ENCODE measurements at places on chromosomes 13 and 19.

DNA sequence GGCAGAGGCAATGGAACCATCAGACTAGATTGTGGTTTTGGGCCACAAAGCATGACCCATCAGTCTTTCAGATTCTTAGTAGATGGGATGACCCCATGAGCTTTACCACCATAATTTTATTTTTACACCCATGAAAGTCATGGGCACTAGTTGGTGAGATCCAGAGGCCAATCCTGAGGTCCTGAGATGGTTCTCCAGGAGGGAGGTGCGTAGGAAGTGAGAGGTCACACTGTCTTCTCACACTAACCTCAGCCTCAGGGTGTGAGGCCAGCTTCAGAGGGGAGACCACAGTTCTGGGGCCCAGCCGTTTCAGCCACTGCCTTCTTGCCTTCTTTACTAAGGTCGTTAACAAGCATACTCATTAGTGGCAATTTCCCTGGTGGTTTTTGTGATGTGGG is 106.4 kb downstream of the AKAP11 start:
- no peak for DNase-seq

GRCh38 chr13:112792511-112792910 is 102.7 kb downstream of the ATP11A start:
- no peak for DNase-seq

DNA sequence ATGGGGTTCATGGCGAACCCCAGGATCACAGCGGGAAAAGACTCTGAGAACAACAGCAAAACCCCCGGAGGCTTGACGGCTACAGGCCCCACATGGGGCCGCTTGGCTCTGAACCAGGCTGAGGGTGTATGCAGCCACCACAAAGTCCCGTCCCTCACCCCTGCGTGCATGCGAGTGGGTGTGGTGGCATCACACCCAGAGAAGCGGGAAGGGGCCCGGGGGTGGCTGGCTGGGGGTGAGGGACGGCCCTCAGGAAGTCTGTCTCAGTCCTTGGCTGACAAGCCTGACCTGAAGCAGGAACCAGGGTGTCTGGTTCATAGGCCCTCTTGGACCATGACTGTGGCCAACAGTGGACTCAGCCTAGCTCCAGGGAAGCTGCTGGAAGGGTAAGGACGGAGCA is 34.2 kb downstream of the CEBPG start:
- no peak for DNase-seq

DNA sequence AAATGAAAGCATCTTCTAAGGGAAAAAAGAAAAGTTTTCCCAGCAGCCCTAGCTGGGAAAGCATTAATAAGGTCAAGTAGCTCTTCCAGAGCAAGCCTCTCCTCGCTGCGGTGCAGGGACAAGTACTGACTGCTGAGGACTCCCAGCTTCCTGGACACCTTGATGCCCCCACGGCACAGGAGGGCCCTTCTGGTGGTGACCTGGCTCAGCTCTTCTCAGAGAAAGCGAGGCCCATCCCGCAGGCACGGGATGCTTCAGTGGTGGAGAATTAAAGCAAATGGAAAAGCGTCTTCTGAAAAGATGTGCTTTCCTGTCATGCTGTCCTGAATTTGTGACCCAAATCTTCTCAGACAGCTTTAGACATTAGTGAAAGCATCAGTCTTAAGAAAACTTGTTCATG is 38.8 kb upstream of the LATS2 start:
- no peak for DNase-seq

- no peak for DNase-seq
Observed at GRCh38 chr13:52840066-52840465, 8.4 kb downstream of the PCDH8 start.

- DNase-seq: no peak
Observed at GRCh38 chr13:50589139-50589538, 254.4 kb downstream of the DLEU7 start.

GRCh38 chr13:42653679-42654078 is 79.7 kb downstream of the TNFSF11 start:
- no peak for DNase-seq

DNA sequence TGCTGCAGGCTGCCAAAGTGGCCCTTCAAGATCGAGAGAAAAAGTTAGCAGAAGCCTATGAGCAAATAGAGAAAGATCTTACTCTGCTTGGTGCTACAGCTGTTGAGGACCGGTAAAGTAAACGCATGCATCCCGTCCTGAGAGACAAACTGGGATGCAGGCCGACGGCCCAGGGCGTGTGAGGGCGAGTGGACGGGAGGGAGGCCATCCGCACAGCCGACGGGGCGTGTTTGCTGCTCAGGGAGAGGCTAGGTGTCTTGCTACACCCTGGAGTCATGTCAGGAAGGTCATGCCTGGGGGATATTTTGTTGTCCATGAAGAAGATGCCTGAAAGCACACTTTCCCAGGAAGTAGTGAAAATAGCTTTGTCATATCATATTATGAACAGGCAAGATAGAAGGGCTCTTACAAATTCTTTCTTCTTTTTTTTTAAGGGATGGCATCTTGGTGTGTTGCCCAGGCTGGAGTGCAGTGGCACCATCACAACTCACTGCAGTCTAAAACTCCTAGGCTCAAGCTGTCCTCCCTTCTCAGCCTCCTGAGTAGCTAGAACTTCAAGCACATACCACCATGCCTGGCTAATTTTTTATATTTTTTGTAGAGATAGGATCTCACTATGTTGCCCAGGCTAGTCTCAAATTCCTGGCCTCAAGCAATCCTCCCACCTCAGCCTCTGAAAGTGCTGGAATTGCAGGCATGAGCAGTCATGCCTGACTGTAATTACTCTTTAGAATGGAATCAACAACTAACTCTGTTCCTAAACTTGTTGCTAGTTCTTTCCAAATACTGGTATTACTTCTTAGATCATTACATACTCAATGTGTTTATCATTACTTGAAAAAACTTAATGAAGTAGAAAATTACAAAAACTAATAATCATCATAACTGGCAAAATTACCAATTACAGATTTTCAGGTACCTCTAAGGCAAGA is 117.6 kb upstream of the MCF2L start:
- DNase-seq: no peak

DNA sequence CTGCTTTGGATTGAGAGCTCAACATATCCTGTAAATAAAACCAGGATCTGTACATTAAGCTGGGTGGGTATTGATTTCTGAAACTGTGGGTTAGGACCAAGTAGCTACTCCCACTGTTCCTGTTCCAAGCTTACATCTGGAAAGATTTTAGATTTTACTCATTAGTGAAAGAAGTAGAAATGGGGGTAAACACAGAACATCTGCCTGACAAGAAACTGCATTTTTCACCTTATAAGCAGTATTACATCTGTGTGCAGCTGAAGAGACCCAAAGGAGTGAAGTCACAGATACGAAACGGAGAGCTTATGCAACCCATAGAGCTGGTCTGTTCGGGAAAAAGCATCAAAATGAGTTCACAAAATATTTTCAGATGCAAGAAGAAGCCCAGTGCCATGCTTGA is 235.2 kb downstream of the SLITRK5 start:
- DNase-seq: no peak

- DNase-seq: no peak
Observed at GRCh38 chr19:8607386-8607785, 3.1 kb downstream of the ADAMTS10 start.

GRCh38 chr19:40721936-40722661 is 5.2 kb downstream of the ITPKC start:
- DNase-seq: no peak

DNA sequence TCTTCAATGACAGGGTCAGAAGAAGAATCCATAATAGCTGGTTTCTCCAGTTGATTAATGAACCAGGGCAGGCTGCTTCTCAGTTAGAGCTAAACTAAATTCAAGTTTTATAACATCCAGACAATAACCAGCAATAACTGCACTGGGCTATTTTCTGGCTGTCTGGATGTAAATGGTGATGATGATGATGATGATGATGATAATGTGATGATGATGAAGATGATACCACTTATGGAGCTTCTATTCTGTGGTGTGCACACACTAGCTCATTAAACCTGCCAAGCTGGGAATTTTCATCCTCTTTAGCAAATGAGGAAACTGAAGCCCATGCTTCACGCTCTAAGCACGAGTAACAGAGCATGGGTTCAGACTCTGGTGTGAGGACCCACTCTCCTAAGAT is 132.2 kb downstream of the OXGR1 start:
- no peak for DNase-seq

DNA sequence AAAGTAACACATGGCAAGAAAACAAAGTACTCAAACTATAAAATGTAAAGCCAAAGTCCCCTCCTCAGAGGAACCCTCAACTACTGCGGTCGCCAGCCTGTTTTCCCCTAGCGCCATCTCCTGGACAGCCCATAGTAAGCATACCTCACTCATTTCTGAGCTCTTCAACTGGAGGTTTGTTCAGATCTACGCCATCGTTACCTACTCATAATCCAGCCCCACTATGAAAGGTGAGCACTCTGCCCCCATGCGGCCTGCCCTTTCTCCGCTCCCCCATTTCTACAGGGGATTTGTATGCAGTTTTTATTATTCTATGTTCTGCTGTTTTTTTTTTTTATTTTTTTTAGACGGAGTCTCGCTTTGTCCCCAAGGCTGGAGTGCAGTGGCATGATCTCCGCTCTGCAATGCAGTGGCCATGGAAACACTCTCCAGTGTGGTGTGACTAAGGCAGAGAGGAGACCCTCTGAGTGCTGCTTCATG is 26.2 kb downstream of the OPA3 start:
- peak; percentile 27 for DNase-seq

DNA sequence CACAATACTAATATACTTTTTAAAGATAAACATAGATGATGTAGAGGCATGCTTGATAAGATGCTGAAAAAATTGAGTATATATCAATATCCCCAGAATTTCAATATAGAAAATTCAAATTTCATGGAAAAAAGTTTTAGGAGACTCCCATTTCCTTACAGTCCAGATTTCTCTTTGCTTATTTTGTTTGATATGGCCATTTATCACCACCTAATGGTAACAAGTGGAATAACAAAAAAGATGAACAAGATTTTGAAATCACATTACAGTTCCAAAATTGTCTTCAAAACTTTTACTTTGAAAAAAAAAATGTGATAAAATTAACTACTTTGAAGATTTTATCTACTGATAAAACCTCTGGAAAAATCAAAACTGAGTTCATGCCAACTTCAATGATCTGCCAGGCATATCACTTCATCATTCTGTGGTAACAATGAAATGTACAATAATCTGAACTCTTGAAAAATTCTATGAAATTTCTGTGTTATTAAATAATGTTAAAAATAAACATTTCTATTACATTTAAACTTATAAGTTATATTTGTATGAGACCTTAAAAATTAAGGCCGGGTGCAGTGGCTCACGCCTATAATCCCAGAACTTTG is 17.5 kb downstream of the MIPEP start:
- DNase-seq: no peak

DNA sequence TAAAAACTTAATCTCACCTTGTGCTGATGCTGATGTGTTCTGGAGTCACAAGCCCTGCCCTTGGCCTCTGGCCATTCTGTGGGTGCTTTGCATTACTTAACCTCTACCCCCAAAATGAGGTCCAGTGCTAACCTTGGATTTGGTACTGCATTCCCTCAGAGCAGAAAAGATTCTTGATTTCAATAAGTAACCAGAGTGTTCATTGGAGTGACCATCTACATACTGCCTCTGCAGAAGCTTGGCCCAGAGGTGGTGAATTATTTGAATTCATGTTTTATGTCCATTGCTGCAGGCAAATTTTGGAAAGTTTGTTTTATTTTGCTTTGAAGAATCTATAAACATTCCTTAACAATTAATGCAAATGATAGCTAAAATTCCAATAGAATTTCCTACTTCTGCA is 7.6 kb upstream of the ENOX1 start:
- no peak for DNase-seq

GRCh38 chr13:25067064-25067463 is 28.9 kb upstream of the PABPC3 start:
- peak; percentile 65 for DNase-seq

- DNase-seq: no peak
Observed at GRCh38 chr19:46066471-46066870, 25.7 kb upstream of the IGFL4 start.

- DNase-seq: no peak
Observed at GRCh38 chr13:71219698-71220415, 647.1 kb downstream of the DACH1 start.

DNA sequence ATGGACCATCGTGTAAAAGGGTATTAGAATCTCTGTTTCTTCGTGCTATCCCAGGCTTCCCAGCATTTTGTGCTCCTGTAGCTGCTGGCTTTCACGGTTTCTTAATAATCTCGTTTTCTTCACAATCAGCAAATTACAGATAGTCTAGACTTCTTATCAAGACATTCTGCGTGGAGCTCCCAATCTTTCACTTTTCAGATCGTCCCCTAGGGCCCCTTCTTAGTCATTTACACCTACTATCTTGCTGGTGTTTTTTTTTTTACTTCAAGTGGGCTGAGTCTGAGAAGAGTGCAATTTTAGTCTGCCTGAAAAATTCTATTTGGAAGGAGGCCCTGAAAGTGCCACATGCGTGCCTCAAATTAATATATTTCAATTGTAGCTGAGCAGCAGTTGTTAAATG is 275.1 kb downstream of the SHISA2 start:
- DNase-seq: no peak

GRCh38 chr13:35859981-35860380 is 271.2 kb downstream of the DCLK1 start:
- no peak for DNase-seq

DNA sequence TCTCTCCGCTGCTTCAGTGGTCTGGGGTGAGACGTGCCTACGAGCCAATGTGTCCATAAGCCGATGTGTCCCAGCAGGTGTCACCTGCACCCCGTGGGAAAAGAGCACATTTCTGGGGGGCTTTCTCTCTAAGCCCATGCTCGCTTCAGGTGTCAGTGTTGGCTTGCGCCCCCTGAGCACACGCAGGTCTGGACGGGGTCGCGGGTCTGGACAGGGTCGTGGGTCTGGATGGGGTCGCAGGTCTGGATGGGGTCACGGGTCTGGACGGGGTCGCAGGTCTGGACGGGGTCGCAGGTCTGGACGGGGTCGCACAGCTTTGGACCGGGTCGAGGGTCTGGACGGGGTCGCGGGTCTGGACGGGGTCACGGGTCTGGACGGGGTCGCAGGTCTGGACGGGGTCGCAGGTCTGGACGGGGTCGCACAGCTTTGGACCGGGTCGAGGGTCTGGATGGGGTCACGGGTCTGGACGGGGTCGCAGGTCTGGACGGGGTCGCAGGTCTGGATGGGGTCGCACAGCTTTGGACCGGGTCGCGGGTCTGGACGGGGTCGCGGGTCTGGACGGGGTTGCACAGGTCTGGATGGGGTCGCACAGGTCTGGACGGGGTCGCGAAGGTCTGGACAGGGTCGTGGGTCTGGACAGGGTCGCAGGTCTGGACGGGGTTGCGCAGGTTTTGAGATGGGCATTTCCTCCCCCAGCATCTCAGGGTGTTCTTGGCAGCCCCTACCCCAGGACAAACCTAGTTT is 24.5 kb upstream of the TFDP1 start:
- DNase-seq: no peak

Data from NT2/D1 (cell line).